Lower leg skin (tissue), 4 donors: ENCODE measurements at places on chromosomes 5 and 9. TPM values are rescaled to one million over a fixed set of nuclear protein-coding genes. Genes with fewer than 3 reads are reported as not detected.

- DNase-seq: no peak
These were observed 418.5 kb upstream of the COX7C start for GRCh38 chr5:86199287-86199686.

DNA sequence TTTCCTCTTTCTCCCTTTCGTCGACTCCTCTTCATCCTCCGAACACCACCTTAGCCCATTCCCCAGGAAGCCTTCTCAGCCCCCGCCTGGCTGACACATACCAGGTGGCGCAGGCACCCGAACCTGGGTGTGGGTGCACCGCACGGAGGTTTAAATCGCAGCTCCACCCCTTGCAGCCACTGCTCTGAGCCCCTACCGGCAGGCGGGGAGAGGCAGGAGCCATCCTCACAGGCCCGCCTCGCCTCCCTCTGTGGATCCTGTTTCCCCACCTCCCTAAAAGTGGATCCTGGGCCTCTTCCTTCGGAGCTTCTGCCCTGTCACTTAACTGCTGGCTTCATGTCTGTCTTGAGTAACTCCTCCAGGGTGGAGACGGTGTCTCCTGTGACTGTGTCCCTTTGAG lies 110.7 kb downstream of the OLFM1 start:
- no peak for DNase-seq

- no peak for DNase-seq
These were observed 16.2 kb downstream of the HACD4 start for GRCh38 chr9:21015129-21015815.

GRCh38 chr9:132372177-132373095 lies 17.6 kb upstream of the SETX start:
- peak; percentile 64 for DNase-seq

DNA sequence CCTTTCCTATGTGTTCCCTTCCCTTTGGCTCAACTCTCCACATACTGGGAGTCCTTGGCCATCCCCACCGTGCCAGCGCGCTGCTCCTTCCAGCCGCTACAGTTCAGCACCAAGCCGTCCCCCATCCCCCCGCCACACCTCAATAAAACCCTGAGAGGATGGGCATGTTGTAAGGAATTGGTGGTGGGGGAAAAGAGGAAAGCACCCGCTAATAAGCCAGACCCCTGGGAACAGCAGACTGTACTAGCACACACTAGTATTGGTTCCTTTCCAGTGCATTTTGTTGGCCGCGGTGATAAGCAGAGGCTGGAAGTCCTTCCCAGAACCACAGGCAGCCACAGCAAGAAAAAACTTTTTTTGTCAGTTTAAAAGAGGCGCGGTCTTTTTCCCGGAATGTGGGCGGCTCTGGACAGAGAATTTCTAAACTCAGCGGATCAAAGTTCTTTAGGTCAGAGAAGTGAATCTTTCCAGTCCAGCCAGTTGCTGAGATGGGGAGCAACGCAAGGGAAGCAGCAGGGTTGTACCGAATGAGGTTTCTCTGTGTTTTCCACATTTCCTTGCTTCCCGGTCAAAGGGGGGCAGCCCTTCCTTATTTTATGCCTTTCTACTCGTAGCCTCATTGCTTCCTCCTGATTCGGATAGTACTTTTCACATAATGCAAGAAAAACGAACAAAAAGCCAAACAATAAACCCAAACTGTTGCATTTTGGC lies 2.1 kb downstream of the CHSY3 start:
- peak; percentile 84 for DNase-seq

DNA sequence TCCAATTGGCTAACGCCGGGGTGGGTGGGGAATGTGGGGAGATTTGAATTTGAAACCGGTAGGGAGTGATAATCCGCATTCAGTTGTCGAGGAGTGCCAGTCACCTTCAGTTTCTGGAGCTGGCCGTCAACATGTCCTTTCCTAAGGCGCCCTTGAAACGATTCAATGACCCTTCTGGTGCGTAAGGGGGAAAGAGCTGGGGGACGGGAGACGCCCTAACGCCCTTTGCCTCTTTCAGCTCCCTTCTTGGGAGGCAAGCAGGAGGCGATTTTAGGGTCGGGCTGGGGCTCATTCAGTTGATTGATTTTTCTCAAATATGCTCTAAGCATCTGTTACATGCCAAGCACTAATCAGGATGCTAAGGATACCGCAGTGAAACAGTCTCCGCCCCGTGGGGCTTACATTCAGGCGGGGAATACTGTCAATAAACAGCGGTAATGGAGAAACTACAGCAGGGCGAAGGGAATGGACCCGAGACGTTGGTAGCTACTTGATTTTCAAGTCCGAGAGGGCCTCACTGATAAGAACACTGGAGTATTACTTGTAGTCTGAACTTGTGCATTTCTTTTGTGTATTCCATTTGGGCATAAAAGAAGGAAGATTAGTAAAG lies at the start of gene HMMR:
Gene HMMR (plus strand): TSS at position 71 of the 610 bp plus-strand sequence. CDS start 61 bp downstream, at position 132.
- DNase-seq: no peak

DNA sequence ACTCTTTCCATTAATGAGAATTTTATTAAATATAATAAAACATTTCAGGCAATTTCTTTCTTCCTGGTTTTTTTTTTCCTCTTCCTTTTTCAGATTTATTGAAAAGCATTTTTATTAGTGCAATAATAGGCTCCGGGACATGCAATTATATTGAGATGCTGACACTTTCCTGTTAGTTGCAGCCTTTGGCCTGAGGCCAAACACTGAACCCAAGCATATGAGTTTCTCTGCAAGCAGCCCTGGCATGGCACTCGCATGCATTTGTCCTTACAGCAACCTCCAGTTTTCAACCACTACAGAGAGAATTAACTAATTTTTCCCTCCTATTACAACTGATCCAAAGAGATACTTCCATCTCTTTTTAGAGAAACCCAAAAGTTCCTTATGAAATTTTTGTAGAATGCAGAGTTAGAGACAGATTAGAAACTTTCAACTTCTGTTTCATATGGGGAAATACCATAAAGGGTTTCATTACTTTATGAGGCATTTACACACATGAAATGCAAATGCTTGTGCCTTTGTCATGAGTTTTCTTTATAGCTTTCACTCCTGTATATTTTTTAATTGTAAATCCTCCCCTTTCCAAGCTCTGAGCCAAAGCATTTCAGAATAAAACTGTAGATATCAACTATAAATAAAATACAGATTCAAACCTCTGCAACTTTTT lies 183.0 kb downstream of the CETN3 start:
- no peak for DNase-seq

DNA sequence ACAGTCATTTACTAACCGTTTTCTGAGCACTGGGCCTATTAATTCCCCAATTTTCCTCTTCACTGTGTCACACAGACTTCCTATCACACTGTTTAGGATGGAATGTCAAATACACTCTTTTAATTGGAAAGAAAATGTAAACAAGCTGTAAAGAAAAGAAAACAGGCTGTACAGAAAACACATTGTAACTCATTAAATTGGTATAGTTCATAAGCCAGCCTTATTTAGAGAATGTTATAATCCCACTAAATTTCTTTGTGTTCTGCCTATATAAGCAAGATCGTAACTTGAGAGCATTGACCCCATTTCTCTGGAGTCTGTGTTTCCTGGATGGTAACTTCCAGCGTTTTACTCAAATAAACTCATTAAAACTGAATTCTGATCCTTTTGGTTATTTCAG lies 46.5 kb downstream of the TARS1 start:
- no peak for DNase-seq

- DNase-seq: no peak
These were observed 255.8 kb downstream of the PRDM9 start for GRCh38 chr5:23763170-23763569.

GRCh38 chr5:143395638-143396352 lies 7.7 kb downstream of the NR3C1 start:
- DNase-seq: no peak

DNA sequence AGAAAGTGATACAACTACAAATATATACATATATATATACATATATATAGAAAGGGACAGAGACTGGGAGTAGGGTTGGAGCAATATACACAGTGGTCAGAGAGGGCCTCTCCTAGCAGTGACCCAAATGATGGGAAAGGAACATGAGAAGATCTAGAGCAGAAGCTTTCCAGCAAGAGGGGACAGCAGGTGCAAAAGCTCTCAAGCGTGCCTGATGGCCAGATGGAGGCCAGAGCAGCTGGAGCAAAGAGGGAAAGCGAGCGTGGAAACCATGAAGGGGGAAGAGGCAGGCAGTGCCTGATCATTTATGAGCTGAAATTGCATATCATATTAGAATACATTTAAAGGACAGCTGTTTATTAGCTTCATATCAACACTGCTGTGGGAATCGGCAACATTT lies 7.6 kb upstream of the GRPEL2 start:
- DNase-seq: no peak

DNA sequence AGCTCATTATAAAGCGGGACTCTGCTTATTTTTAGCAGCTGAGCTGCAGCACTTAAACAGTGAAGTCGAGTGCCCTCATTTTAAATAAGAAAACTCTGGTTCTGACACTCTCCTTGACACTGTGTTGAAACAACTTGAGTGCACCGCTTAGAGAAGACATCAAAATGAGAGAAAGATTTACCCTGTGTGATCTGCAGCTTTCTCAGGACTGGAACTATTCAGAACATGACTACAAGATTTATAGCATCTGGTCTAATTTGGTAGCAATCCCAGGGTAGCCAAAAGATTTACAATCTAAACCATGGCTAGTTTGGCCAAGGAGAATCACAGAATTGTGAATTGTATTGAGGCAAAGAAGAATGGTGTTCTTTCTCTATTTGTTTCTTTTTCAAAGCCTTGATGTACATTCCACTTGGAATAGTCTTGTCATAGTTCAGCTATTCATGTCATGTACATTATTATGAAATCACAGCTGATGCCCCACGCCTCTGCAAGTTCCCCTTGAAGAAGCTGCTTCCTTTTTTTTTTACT lies 38.7 kb downstream of the PLEKHG4B start:
- no peak for DNase-seq

GRCh38 chr9:82375041-82375440 lies 386.5 kb downstream of the SPATA31D1 start:
- no peak for DNase-seq

DNA sequence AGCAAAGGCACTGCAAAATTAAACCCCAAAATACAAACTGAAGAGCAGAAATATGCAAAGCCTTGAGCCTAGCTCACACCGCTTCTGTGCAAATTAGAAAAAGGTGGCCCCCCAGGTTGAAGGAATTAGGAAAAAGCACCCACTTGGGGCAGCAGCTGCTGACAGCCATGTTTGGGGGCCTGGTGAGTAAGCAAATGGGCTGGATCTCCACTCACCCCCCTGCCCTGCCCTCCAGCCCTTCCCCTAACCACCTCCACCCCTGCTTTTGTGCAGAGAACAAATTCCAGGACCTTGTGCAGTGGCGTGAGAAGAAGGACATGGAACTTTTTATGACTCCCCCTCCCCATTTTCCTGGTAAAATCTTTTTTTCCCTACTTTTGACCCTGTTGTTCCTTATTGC lies 92.0 kb upstream of the DNAH5 start:
- DNase-seq: no peak

DNA sequence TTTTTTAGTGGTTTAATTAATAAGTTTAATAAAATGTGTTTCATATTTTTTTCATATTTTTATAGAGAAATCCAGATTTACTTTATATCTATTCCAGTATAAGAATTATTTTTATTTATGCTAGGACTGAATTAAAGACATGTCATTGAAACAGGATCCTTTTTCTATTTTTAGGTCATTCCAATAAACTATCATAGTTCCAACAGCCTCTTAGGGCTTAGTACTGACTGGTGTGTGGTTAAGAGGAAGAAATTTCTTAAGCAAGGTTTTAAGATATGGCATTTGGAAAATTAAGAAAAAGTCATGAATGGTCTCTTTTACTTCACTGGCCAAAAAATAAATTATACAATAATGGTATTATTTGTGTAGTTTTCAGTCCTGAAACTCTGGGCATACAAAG lies 31.2 kb upstream of the PRR16 start:
- DNase-seq: no peak

GRCh38 chr5:128966375-128966774 lies 1.1 kb downstream of the SLC27A6 start:
- no peak for DNase-seq

GRCh38 chr9:116692616-116693015 lies 5.5 kb downstream of the TRIM32 start:
- no peak for DNase-seq

DNA sequence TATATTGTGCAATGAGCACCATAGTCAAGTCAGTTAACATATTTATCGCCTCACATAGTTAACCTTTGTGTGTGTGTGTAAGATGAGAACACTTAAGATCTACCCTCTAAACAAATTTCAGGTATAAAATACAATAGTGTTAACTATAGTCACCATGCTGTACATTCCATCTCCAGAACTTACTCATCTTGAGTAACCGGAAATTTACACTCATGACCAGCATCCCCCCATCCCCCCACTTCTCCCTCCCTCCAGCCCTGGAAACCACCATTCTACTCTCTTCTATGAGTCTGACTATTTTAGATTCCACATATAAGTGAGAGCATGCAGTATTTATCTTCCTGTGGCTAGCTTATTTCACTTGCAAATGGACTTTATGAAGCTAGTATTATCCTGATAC lies 40.3 kb downstream of the ZNF354A start:
- no peak for DNase-seq

- DNase-seq: no peak
These were observed 1000.2 kb downstream of the NR2F1-AS1 start for GRCh38 chr5:92580814-92581213.

GRCh38 chr9:36938617-36939016 lies 95.5 kb downstream of the PAX5 start:
- DNase-seq: no peak

- no peak for DNase-seq
These were observed 1144.0 kb upstream of the NUDT12 start for GRCh38 chr5:104706600-104706999.

- no peak for DNase-seq
These were observed 138.6 kb upstream of the SPEF2 start for GRCh38 chr5:35478856-35479682.

- DNase-seq: no peak
These were observed 48.6 kb downstream of the PSMB7 start for GRCh38 chr9:124366476-124367220.

GRCh38 chr5:50853151-50853550 lies 186.7 kb downstream of the PARP8 start:
- peak; percentile 28 for DNase-seq

GRCh38 chr9:38256461-38256860 lies 136.0 kb upstream of the ALDH1B1 start:
- no peak for DNase-seq

DNA sequence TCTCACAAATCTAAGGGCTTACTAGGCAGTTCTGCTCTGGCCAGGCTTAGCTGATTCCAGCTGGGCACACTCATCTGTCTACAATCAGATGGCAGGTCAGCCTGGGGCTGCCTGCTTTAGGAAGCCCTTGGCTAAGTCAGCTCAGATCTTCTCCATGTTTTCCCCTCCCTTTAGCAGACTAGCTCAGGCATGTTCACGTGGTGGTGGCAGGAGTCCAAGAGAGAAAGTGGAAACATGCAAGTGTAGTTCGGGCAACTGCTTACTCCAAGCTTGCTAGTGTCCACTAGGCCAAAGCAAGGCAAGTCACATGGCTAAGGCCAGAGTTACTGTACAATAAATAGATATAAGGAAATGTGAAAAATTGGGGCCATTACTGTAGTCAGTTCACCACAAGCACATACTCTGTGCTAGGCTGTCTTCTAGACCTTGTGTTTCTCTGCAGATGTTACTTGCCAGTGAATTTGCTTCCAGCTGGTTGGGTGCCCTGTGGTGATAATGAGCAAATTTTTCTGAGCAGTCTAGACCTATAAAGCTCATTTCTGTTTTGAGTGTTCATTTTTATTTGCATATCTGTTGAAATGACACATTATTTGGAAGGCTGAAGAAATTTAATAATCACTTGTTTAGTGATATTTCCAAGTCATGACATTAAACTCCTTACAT lies 38.3 kb downstream of the RECK start:
- peak; percentile 83 for DNase-seq

IL4 gene
- total RNA-seq: not detected

SEMA6A gene
- total RNA-seq: 7.8 TPM

SLC6A18 gene
- not detected for total RNA-seq

OR2Y1 gene
- total RNA-seq: not detected

LCP2 gene
- 5.7 TPM for total RNA-seq

MAN2A1 gene
- 45.8 TPM for total RNA-seq

PCDHA9 gene
- 0.06 TPM for total RNA-seq
